ENCODE measurements at places on chromosomes 2 and 18.

DNA sequence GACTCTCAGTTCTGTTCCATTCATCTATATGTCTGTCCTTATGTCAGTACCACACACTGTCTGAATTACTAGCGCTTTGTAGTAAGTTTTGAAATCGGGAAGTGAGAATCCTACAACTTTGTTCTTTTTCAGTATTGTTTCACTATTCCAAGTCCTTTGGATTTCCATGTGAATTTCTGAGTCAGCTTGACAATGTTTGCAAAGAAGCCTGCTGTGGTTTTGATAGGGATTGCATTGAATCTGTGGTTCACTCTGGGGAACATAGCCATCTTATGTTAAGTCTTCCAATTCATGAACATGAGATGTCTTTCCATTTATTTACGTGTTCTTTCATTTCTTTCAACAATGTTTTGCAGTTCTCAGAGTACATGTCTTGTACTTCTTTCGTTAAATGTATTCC lies 15.0 kb downstream of the SLC3A1 start:
- DNase-seq: peak; percentile 23

- DNase-seq: no peak
Observed at GRCh38 chr2:230924470-230925341, at the start of gene GPR55. TSS of gene GPR55 (minus strand) at chr2:230925242. CDS start at chr2:230910962, 14,280 bp downstream.

DNA sequence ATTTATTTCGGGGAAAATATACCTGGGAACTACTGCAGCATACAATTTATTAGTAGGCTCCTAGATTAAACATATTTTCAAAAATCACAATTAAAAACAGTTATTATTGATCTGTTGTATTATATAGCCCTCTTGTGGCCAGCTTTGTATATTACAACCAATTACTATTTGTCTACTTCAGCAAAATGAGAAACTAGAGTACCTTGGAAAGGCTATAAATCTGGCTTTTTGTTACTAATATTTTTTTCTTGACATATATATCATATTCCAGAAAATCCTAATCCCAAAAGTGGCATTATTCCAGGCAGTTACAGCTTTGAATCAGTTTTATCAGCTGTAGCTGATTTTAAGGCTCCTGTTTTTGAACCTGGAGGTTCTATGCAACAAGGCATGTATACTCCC lies 101.2 kb downstream of the UBR3 start:
- peak; percentile 44 for DNase-seq

GRCh38 chr2:235055891-235056516 lies 104.2 kb downstream of the SH3BP4 start:
- no peak for DNase-seq

- DNase-seq: no peak
Observed at GRCh38 chr2:121038891-121039616, 245.9 kb downstream of the TFCP2L1 start.

DNA sequence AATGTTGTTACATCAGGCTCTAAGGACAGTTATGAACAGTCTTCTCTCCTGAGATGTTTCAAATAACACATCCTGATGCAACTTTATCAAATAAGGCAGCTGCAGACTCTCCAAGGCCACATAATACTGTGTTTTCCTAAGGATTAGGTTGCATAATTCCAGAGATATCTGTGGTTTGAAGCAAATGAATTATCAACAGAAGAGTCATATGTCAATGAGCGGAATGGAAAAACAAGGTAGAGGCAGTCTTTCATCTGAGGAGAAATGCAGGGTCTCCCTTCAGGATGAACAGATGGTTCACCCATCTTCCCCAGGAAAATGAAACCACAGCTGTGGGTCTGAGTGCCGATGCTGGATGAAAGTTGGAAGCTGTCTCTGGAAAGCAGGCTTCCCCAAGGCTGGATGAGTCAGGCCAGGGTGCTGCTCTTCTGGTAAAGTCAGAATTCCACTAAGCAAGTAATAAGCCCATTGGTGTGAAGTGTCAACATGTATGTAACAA lies 22.2 kb downstream of the LYG1 start:
- DNase-seq: peak; percentile 95

- DNase-seq: no peak
Observed at GRCh38 chr2:223644136-223644535, 42.0 kb upstream of the SCG2 start.

DNA sequence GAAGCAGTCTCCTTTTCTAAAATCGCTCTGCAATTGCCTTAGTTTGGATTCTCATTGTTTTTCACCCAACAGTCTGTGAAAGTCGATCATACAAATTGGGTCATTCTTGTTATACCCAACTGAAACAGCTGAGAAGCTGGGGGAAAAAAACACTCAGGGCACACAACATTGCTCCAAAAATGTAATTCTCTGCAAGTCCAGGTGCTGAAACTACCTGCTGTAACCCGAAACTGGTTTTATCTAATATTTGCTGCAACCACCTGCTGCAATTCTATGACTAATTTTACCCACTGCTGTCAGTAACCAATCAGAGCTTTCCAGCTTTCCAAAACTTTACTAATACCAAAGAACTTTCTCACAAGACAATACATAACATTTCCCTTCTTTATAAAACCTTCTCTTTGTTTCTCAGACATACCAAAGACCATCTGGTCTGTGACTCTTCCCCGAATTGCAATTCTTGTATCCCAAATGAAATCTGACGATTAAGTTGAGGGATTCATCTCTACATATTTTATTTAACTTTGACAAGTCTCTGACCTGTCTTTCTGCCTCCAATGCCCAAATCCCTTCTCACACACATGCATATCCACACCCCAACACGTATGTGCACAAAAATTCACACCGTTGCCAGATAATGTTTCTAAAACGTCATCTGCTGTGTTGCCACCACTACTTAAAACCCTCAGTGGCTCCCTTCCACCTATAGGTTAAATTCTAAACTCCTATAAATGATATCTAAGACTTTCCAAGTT lies 198.3 kb downstream of the PIEZO2 start:
- DNase-seq: no peak

- no peak for DNase-seq
Observed at GRCh38 chr2:238507836-238508235, 81.1 kb downstream of the ASB1 start.

All from fibroblast of skin of right quadriceps (primary cell).